Omental fat pad (tissue), 4 donors: ENCODE measurements at places on chromosomes 12 and 14. TPM values are rescaled to one million over a fixed set of nuclear protein-coding genes. Genes with fewer than 3 reads are reported as not detected.

Gene HOXC5
- total RNA-seq = not detected

Gene SMCO2
- total RNA-seq = not detected

Gene ART4
- total RNA-seq = 4.6 TPM

Gene SYNE2
- total RNA-seq = 274 TPM

- no peak for DNase-seq
Measured at GRCh38 chr12:68121143-68121542, 38.4 kb downstream of the IFNG start.

- no peak for DNase-seq
Measured at GRCh38 chr14:92600318-92601053, 86.9 kb downstream of the RIN3 start.

GRCh38 chr12:114903083-114903691 lies 219.2 kb upstream of the TBX3 start:
- DNase-seq = no peak

GRCh38 chr14:23129759-23130316 lies 10.8 kb upstream of the CEBPE start:
- DNase-seq = no peak

DNA sequence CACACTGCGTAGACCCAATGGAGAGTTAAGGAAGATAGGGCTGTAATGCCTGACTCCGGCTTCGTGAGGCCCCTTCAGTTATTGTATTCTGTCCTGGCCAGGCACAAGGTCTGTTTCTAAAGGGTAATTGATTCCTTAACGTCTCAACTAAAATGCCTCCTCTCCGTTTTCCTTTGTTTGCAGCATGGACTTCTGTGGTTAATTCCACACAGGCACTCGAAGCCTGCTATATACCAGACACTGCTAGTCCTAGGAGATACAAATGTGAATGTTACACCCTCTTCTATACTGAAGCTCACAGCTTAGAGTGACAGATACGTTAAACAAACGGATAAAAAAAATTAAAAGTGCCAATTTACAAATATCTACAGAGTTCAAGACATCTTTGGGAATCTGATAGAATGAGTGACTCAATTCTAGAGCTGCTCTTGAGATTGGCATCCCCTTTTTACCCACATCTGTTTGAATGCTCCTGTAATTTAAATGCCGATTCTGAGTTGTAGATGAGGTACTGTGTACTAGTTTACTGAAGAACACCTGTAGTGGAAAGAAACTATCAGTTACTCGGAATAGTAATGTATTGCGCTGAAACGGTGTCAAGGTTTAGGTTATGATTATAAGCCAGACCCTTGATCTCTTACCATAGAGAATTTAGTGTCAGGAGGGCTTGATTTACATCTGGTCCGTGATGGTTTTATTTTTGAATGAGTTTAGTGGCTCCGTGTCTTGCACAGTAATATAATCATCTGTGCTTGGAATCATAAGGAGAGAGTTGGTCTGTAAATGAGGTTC lies 784 bp downstream of the PSMA6 start:
- no peak for DNase-seq
